ENCODE measurements at places on chromosomes 5 and 9. TPM values are rescaled to one million over a fixed set of nuclear protein-coding genes. Genes with fewer than 3 reads are reported as not detected.

The NTNG2 gene
- polyA plus RNA-seq, result 0.30 TPM

The ELOVL7 gene
- 17.0 TPM for polyA plus RNA-seq

The TOR4A gene
- polyA plus RNA-seq, result 3.9 TPM

The PDE8B gene
- polyA plus RNA-seq, result 4.0 TPM

The TJP2 gene
- 82.8 TPM for polyA plus RNA-seq

The SHOC1 gene
- polyA plus RNA-seq, result 0.95 TPM

The C5orf34 gene
- polyA plus RNA-seq, result 5.3 TPM

The CDC20B gene
- polyA plus RNA-seq, result 0.54 TPM

The C1QTNF2 gene
- polyA plus RNA-seq, result 0.90 TPM

The TPRN gene
- 14.1 TPM for polyA plus RNA-seq

The RETREG1 gene
- polyA plus RNA-seq, result 37.1 TPM

The MLANA gene
- 1.8 TPM for polyA plus RNA-seq

DNA sequence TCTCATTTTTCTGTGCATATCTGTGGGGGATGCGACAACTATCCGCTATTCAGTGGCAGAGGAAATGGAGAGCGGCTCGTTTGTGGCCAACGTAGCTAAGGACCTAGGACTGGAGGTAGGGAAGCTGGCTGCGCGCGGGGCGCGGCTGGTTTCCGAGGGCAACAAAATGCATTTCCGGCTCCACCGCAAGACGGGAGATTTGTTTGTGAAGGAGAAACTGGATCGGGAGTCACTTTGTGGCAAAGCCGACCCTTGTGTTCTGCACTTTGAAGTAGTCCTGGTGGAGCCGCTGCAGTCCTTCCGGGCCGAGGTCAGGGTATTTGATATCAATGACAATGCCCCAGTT lies 320 bp downstream of the PCDHB1 start:
- no peak for DNase-seq

- DNase-seq, result no peak
Measured at GRCh38 chr9:111186021-111186530, 143.9 kb downstream of the OR2K2 start.

DNA sequence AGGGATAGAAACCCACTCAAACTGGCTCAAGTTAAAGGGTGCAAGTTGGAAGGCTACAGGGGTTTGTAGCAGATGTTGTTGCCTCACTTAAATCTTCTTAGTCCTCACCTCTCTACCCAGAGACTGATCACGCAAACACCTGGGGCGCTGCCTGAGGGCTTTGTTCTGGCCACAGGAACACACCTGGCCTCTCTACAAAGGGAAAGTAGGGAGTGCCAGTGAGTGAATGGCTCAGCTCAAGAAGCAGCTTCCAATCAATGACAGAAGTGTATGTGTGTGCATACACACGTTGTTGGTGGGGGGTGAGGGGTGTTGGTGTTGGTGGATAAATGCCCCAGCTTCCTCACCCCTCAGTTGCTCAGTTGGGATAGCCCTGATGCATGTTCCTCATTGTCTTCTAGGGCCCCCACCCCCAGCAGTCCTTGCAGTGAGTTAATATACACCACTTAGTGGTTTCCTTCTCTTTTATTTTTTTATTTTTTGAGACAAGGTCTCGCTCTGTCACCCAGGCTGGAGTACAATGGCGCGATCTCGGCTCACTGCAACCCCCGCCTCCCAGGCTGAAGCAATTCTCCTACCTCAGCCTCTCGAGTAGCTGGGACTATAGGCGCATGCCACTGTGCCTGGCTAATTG lies 30.6 kb upstream of the CTNNA1 start:
- no peak for DNase-seq

DNA sequence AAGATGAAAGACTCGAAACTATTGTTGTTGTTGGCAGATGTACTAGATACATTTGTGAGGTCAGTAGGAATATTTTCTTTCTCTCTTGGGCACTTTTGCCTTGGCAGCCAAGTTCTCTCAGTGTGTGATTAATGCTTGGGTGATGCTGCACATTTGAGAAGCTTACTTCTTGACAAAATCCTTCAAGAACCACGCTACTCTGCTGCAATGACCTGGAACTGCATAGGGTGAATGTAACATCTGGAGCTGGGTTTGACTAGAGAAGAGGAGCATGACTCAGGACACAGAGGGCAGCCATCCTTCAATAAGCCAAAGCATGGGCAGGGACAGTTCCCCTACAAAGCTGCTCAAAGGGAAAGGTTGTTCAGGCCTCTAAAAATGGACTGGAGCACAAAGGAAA lies 75.5 kb upstream of the PUM3 start:
- no peak for DNase-seq

DNA sequence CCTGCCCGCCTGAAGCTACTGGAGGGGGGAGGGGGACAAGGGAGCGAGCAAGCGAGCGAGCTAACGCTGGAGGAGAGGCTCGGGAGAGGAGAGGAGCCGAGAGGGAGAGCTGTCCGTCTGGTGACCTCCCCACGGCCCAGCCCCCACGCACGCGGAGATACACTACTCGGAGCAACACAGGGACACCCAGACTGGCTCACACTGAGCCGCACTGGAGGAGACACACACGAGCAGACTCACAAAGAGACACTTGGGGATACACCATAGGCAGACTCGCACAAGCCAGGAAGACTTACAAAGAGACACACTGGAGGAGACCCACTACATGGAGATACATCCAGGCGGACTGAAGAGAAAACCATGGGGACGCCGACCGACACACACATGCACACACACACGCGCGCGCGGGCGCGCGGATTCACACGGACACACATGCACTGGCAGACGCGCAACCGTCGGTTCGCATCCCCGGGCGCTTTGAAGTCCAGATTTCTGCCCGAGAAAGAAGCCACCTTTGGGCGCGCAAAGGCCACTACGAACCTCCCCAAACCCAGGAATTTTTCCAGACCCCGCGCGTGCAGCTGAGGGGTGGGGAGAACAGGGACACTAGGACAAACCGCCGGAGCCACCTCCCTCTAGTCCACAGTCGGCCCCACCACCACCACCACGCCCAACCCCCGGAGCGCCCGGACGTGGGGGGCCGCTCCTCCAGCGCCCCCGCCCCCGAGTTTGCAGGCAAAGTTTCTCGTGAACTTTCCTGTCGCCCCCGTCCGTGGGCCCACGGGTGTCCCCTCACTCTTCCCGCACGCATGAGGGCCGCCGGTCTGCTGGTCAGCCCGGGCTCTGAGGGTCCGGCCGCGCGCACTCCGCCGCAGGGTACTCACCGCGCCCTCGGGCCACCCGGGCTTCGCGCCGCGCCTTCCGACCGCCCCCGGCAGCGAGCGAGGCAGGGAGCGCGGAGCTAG lies 571 bp downstream of the CNTFR start:
- no peak for DNase-seq

DNA sequence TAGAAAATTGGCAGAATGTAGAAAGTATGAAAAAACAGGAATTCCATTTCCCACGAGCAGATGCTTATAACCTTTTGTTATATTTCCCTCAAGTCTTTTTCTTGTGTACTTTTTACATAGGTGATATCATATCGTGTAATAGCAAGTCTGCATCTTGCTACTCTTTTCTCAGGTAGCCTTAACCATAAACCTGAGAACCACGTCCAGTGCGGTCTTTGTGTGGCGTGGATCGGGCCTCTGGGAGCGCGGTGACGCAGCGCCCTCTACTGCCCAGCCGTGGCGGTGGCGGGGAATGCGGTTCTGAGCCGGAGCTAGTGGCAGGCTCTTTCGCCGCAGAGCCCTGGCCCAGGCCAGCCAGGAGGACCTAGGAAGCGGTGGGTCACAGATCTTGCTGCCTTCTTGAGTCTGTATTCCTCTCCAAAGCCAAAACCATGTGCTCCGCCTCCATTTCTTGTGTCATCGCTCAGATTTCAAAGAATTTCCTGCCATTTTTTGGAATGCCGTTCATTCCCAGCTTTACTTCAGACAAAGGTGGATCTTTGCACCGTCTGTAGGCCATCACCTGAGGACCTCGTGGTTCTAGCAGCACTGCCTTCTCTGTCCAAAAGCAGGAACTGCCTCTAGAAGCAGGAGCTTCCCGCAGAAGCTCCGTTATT lies 71.9 kb downstream of the MVB12B start:
- no peak for DNase-seq

GRCh38 chr5:20470997-20471396 lies 483.0 kb upstream of the CDH18 start:
- DNase-seq, result no peak

DNA sequence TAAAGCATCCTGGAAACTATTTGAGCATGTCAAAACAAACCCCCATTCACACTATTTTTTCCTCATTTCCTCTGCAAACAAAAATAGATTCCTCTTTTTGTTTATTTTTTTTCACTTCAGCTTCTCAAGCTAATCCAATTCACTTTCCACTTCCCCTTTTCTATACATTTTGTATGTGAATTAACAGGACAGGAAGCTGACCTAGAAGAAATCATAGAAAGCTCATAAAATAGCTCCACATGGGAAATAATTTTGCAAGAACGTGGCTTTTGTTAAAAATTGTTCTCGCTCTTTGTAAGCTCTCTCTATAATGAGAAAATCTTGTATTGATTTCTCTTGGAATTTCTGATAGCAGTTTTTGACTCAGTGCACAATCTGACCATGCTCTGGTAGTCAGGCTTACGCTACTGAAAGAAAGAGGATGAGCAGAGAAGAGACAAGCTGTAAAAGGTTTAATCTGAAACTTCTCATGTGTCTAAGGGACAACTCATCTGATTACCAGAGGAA lies 215.8 kb downstream of the ADAMTS12 start:
- DNase-seq, result no peak

DNA sequence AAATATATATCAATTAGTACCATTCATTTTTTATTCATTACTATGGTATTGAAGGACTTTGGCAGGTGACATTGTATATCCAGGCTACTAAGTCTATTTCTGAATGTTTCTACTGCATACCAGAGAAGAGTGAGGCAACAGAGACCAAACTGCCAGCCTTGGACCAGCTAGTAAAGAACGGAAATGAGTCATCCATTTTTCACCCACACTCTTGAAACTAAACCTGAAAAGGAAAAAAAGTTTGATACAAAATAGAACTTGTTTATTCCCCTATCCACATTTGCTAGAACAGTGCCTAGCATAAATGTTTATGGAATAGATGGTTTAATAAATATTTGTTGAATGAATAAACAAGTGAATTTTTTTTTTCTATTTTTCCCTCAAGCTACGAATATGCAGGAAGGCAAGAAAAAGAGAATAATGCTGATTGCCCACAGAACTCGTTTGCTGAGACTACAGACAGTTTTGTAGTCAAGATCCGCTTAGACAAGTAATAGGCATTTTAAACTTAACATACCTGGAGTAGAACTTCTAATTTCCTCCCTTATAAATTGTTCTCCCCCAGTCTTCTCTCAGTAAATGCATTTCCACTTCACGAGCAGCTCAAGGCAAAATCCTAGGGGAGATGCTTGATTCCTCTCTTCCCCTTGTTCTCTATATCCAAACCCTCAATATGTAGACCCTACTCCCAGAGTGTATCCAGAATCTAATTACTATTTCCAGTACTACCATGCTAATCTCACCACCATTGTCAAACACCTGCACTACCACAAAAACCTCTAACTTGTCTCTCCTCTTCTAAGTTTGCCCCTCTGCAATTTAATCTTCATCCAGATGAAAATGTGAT lies 146.2 kb upstream of the RASA1 start:
- no peak for DNase-seq

DNA sequence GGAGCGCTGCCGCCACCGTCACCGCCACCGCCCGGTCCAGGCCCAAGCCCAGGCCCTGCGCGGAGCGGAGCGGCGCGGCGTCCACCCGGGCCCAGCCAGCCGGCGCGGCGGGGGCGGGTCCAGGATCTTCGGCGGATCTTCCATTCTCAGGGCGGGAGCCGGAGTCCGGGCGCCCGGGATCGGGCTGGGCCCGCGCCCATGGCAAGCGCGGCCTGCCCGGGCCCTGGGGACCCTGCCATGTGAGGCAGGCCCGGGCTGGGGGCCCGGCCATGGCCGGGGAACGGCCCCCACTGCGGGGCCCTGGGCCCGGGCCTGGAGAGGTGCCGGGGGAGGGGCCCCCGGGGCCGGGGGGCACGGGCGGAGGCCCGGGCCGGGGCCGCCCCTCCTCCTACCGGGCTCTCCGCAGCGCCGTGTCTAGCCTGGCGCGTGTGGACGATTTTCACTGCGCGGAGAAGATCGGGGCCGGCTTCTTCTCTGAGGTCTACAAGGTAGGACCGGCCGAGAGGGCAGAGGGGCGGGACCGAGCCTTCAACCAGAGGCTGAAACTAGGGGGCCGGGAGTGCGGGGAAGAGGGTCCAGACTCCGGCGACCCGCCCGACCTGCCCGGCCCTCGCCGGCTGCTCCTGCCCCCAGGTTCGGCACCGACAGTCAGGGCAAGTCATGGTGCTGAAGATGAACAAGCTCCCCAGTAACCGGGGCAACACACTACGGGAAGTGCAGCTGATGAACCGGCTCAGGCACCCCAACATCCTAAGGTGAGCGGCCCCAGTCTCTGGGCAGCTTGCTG lies 482 bp downstream of the TESK1 start:
- DNase-seq, result no peak

DNA sequence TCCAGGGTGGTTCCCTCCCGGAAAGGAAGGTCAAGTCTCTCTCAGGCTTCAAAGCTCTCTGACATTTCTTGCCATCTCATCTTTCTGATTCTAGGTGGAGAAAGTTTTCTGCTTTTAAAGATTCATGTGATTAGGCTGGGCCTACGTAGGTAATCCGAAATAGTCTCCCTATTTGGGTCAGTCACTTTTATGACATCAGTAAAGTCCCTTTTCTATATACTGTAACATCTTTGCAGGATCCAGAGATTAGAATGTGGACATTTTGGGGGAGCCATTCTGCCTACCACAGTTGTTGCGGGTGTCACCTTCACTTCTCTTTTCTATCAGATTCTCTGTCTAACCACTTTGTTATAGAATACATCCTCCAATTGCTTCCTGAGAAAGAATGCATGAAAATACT lies 1.9 kb upstream of the RNF180 start:
- no peak for DNase-seq

GRCh38 chr5:1399737-1400136 lies 45.5 kb downstream of the SLC6A3 start:
- no peak for DNase-seq

GRCh38 chr9:89006996-89007967 lies 16.0 kb downstream of the S1PR3 start:
- DNase-seq, result no peak

- DNase-seq, result no peak
Measured at GRCh38 chr9:129323999-129324553, 146.0 kb upstream of the IER5L start.

- no peak for DNase-seq
Measured at GRCh38 chr5:37552770-37553719, 173.9 kb downstream of the WDR70 start.

DNA sequence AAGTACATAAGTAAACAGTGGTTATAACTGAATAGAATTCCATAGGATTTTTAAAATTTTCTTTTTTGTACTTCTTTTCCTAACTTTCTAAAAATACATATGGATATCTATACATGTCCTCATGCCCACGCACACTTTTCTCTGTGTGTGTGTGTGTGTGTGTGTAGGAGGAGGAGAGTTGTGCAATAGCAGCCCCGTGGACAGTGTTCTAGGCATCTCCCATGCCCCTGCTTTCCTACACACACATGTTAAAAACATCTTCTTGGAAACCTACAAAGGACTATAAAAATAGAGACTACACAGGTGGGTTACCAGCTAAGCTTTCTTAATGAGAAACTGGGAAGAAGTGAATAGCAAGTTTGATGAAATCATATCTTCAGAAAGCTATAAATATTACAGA lies 19.8 kb upstream of the HEXB start:
- no peak for DNase-seq
